NCI-H526 treated with DMSO at 0.1 percent for 48 hours (cell line): ENCODE measurements at places on chromosomes 5 and 9.
A peak's percentile ranks its signal among the peaks of the same experiment; 100 is the strongest.

DNA sequence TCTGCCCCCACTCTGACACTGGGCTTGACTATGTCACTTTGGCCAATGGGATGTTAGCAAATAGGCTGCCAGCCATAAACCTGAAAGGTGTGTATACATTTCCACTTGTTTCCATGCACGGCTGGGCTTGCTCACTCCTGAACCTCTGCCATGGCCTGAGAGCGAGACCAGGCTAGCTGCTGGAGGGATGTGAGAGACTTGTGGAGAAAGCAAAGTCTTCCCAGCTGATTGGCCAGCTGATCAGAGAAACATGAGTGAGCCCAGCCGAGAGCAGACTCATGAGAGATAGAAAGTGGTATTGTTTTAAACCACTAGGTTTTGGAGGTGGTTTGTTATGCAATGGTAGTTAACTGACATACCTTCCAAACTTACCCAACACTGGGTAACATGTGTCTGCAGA is 13.9 kb downstream of the FAM193B start:
- no peak for DNase-seq

DNA sequence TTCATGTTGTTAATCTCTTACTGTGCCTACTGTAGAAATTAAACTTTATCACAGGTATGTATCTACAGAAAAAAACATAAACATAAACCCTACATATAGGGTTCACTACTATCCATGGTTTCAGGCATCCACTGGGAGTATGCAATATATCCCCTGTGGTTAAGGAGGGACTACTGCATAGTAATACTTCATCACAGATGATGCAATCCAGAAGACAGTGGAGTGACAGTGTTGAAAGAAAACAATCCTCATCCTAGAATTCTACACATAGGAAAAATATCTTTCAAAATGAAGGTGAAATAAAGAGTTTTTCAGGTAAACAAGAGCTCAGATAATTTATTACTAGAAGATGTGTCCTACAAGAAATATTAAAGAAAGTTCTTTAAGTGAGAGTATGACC is 105.9 kb downstream of the HOMER1 start:
- DNase-seq: no peak

DNA sequence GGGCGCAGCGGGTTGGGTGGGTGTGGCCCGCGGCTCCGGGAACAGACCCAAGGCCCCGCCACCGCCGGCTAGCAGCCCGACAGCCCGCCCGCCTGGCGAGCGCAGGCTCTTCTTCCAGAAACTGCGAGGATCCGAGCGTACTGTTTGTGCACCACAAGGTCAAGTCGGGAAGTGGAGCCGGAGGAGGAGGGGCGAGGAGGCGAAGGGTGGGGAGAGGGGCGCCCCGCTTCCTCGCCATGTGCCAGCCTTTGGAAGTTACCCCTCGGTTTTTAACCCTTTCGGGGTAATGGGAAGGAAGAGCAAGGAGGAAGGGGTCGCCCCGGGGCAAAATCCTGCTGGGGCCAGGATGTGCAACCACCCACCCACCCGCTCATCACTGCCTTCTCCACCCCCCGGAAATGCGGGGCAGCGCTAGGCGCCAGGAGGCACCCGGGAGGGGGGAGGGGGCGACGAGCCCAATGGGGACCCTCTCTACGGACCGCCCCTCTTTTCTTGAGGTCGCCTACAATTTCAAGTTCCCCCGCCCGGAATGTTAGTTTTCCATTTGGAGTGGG is 1.1 kb upstream of the JADE2 start:
- DNase-seq: peak; percentile 15

DNA sequence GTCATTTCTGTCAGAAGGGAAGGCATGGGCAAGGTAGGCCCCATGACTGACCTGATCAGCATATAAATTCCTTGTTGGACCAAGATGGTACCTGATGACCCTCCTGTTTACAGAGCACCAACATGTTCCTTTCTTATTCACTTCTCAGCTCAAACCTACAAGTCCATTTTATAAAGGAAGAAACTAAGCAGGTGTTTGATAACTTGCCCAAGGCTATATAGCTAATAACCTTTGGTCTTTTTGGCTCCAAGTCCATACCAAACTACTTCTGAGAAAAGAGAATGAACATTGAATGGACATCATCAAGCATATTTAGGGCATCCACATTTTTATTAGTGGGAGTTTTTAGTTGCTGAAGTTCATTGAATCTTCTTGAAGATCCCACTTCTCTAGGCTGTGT is 125.2 kb downstream of the GALNT10 start:
- no peak for DNase-seq

DNA sequence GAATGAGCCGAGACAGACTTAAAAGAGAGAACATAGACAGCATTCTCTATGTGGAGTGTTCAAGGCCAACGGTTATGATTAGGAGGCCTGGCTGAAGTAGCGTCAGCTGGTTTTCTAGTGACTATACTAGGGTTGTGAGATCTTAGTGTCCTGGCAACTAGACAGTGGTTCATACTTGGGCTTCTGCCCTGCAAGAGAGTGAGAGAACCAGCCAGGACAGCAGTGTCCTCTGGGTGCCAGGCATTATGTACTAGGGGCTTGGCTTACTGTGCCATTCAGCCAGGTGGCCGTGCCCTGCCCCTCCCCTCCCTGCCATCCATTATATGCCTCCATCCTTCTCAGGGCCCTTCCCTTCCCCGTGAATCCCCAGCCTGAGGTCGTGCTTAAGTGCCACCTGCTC is 56.8 kb downstream of the TRIO start:
- DNase-seq: no peak

- DNase-seq: no peak
Observed at GRCh38 chr9:109319017-109319625, 1.7 kb downstream of the EPB41L4B start.

DNA sequence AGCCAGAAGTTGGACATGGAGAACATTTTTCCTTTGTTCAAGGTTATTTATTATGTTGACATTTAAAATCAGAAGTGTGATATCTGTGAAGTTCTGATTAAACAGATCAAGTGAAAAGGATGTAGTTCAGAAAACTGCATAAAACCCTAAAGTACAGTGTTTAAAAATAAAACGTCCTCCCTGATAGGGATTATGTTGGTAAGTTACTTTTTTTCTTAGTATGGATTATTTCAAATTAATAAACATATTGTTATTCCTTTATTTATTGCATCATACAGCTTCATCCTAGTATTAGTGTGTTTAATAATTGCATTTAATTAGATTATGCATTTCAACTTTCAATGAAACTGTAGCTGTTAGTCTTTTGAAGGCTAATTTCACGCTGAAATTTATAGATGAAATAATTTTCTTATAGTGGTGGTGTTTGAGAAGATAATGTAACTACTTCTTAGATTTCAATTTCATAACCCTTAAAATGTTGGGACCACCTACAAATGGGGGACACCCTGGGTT is 157.9 kb upstream of the DMRT1 start:
- no peak for DNase-seq

GRCh38 chr9:2344436-2344835 is 277.2 kb upstream of the VLDLR start:
- no peak for DNase-seq

DNA sequence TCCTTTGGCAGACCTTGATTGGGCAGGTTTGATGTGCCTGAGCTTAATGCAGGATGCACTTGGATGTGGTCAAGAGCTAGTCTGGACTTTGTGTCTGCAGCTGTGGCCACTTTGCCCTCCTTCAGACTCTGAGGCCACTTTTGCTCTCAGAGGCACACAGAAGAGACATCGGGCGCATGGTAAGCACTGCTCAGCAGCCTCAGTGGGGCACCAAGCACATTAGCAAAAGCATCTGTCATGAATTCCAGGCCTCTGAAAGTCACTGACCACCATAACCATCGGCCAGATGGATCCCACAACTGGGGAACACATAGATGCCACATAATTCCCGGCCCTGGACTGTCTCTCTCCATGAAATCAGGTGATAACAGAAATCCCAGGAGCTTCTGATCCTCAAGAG is 34.3 kb upstream of the ZNF782 start:
- DNase-seq: no peak

DNA sequence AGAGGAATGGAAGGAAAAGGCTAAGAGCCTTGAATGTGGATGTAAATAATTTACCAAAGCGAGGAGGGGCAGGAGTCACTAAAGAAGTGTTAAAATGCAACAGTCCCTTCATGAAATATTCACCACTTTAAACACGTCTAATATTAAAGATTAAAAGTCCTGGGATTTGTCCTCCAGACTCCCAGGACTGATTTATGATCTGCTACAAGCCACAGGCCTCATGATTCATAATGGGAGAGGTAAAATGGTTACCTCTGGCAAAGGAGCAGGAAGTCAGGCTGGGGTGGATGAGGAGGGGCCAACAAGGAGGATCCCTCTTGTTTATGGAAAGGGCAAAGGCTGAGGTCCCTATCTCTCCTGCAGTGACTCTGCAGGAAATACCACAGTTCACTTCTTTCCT is 292.4 kb downstream of the TRIM32 start:
- DNase-seq: no peak

GRCh38 chr5:100838048-100838473 is 65.0 kb downstream of the ST8SIA4 start:
- no peak for DNase-seq

- no peak for DNase-seq
Observed at GRCh38 chr5:132215329-132215728, 12.3 kb downstream of the P4HA2 start.

GRCh38 chr5:116152169-116152568 is 67.3 kb downstream of the COMMD10 start:
- no peak for DNase-seq

- DNase-seq: no peak
Observed at GRCh38 chr9:3281399-3281798, 244.4 kb downstream of the RFX3 start.

DNA sequence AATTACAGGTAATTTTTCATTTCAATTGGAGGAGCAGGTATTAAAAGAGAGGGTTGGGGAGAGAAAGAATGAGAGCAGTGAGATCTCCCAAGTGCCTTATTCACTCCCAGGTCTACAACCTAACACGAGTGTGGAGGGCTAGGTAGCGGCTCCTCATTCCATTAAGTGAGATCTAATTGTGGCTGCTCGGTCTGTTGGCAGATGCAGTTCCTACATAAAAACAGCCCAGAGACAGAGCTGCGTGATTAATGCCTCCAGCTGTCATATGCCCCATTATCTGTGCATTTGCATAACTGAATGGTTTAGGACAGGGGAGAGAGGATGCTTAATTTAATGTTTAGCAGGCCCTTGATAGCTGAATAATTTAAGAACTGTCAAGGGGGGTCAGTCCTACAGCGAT is 100.5 kb downstream of the PSAT1 start:
- DNase-seq: peak; percentile 57

DNA sequence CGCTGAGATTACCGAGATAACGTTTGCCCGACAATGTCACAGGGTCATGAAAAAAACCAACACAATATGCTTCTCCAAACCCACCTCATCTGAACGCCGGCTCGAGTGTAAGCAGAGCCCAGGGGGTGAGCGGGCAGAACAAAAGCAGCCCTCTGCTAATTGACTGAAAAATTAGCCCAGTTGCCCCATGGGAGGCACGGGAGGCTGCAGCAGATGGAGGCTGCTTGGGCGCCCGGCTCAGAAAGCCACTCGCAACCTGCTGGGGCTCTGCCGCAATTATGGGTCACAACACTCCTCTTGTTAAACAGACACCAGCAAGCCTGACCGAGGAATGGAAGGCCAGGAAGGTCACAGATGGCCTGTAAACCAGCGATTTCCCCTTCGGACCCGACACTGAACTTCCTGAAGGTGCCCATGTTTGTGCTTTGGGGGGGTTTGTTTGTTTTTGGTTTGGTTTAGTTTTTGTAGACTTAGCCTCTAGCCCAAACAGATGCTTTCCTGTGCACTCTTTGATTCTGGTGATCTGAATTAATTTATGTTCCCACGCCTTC is 104.6 kb upstream of the IRX1 start:
- no peak for DNase-seq

- peak; percentile 24 for DNase-seq
Observed at GRCh38 chr5:78269088-78269703, 25.3 kb downstream of the AP3B1 start.

DNA sequence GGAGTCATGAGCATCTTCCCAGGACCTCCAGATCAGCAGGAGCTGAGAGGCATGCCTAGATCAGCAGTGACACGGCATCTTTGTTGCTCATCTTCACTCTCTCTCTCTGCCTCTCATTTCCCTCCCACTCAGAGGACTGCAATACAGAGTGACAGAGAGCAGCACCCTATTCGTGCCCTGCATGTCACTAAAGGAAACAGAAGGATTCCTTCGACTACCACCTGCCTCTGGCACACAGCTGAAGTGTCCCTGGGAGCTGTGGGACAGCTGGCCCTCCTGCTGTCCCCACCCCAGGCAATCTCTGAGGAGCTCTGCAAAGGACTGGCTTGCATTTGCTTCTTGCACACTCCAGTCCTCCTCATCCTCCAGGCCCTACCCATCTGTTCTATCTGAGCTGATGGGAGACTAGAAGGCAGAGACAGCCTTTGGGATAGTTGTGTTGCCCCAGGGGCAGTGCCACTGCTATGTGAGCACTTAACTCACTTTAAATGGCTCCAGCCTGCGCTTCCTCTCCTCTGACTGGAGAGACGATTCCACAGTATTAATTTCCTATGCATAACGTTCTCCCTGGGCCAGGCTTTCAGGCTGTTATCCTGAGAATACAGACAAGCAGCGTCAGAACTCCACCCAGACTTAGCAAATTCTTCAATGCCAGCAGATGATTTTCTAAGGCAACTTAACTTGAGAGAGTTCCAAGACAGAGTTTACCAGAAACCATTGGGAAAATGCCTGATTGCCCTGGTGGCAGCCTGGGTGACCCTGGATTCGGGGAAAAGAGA is 167.6 kb upstream of the MAP1B start:
- no peak for DNase-seq

- DNase-seq: peak; percentile 0
Observed at GRCh38 chr9:115189686-115190085, 71.7 kb upstream of the TNC start.

DNA sequence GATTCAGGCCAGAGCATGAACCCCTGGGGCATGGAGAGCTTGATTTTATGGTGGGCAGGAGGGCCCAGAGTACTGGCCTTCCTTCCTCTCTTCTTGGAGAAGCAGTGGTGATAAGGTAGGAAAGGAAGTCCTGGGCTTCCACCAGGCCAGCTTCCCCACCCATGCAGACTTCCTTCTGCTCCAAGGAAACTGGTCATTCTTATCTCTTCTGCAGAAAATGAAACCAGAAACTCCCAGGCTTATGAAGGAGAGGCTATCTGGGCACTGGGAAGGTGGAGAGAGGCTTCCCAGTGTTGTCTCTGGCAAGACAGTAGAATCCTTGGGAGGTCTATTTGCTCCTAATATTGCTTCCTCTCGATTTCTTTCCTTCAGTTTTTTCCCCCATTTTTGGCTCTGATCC is 110.5 kb upstream of the EQTN start:
- DNase-seq: no peak

DNA sequence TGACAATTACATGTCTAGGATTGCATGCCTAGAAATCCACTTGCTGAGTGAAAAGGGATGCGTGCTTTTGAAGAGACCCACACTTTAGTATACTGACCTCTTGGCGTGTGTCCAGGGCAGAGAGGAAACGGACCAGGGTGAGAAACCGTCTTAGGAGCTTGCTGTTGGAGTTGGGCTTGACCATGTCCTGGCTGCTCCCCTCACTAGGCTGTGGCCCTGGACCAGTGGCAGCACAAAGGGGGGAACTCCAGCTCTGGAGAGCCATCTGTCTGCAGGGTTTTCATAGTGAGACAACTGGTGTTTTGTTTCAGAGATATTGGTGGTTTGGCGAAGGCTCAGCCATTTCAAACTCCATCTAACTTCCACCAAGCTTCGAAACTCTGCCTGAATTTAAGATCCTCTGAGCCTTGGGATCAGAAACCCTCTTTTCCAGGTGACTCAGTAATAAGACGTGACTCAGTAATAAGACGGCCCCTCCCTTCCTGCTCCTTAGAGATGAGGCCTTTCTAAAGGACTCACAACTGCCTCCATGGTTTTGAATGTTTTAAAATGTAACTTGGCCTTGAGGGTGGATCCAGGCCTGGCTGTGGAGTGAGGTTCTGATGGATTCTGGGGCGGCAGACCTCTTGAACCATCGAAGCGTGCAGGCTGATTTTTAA is 165.8 kb downstream of the MELK start:
- no peak for DNase-seq
